Activated T-helper 1 cell treated with Interleukin-2 at 50 U/mL for 16 hours (primary cell): ENCODE measurements at places on chromosomes 12 and 14.

GRCh38 chr12:122009741-122010140 is 11.9 kb upstream of the BCL7A start:
- DNase-seq = no peak

DNA sequence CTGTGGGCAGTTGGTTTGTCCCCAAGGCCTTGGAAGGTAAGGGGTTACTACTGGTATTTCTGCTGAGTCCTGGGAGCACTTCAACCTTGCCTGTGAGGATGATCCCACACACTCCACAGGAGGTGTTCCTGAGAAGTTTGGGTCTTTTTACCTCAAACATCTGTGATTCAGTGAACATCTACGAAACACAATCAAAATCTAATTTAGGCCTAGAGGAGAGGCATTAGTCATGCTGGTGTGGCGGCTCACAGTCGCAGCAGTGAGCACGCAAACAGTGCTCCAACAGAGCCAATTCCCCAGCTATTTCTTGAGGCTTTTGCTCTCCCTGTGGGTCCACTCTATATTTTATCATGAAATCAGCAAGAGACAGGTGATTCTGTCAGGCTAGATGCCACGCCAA is 107.6 kb downstream of the APAF1 start:
- no peak for DNase-seq

DNA sequence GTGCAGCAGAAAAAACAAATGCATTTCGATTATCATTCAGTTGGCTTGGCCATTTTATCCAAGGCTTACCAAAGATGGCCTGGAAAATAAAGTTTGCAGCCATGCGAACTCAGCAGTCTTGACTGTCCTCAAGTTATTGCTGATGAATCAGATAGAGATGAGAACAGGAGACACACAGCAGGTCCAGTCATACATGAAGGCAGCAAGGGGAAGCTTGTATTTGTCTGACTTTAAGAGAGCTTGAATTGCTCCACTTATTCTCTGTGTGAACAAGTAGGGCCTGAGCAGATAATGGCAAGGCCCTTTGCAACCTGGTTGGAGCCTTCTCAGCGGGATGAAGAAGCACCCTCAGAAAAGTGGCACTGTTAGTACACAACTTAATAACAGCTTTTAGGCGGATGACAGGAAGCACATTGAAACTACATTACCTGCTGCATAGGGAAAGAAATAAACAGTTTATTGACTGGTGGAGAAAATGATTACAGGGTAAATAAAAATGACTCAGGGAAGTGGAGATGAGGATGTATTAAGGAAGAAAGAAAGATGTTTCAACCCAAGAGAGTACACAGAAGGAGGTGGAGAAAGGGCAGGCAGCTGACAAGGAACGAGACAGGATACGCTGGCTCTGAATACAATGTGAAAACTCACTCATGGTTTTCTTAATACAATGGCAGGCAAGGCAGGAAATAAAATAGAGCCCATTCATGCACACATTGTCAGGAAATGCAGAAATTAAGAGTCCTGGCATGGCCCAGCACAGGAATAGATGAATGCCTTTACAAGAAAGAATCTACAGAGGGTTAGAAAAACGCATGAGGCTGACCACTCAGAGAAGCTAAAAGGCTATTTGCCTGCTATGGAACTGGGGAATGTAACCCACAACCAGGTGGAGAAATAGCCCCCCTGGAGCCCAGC is 128.4 kb downstream of the GALC start:
- DNase-seq = no peak

DNA sequence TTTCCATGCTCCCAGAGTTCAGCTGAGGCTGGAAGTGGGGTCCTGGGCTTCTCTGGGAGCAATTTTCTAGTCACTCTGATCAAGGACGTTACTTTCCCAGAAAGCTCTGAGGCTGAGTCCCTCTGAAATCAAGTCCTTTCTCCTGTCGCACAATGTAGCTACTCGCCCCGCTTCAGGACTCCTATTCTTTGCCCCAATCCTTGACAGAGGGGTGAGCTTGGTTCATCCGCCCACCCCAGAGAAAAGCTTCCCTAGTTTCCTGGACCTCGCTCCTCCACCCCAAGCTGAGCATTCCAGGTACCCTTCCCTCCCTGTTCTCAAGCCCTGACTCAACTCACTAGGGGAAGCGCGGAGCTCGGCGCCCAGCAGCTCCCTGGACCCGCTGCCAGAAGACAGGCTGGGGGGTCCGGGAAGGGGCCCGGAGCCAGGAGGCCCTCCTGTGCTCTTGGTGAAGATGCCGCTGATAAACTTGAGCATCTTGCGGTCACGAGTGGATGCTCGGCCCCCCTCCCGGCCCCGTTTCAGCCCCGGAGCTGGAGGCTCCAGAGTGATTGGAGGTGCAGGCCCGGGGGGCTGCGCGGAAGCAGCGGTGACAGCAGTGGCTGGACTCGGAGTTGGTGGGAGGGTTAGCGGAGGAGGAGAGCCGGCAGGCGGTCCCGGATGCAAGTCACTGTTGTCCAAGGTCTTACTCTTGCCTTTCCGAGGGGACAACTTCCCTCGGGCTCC is 1.6 kb downstream of the AGAP2 start:
- no peak for DNase-seq

GRCh38 chr12:94795520-94795919 is 145.2 kb upstream of the TMCC3 start:
- DNase-seq = no peak

DNA sequence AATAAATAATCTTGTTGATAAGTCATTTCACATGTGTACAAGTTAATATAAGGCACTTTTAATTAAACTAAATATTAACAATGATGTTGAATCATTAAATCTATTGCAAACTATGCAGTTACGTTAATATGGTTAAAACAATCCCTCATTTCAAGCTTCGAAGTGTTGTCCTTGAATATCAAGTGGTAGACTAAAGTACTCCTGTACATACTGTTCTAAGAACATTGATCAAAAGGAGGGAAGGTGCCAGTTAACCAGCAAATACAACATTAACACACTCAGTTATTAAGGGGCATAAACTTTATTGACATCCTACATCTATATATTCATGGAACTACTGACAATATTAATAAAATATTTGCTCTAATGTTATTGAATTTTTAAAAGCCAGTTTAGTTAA is 8.7 kb downstream of the BCAT1 start:
- no peak for DNase-seq

DNA sequence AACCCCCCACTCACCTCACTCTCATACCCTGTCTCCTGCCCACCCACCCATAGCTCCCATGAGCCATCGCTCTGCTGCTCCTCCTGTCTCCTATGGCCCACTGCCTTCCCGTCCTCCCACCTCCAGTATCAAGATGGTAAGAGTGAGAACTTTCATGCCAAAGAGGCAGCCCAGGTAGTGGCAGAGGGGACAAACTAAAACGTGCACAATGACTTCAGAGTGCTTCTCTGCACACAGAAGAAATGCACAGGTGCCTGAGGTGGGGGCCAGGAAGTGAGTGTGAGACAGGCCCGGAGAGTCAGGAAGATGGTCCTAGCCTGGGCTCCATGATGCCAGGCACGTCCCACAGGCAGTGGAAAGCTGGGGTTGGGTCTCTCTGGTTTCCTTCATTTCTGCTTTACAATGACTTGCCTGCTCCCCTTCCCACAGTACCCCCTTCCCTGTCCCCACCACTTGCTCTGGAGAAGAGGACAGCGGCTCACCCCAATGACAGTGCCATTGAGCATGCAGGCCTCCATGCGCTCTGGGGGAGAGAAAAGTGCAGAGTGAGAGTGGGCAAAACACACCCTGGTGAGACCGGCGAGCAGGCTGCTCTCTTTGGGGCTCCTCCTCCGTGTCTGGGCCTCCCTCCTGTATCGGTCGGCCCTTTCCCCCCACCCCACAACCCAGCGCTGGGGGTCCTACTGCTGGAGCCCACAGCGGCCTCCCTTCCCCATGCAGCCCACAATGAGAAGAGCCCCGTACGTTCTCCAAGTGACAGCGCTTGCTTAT is 22.8 kb upstream of the ANO2 start:
- DNase-seq = no peak

GRCh38 chr14:60092526-60092920 is 800 bp downstream of the PCNX4 start:
- no peak for DNase-seq

- DNase-seq = no peak
Measured at GRCh38 chr12:132773077-132773955, 11.7 kb upstream of the ANKLE2 start.

GRCh38 chr14:101027291-101027690 is 123.8 kb upstream of the RTL1 start:
- no peak for DNase-seq
